ENCODE measurements at places on chromosomes 5 and 9.

GRCh38 chr9:91338681-91339080 is 23.0 kb downstream of the AUH start:
- DNase-seq: no peak

GRCh38 chr5:141657937-141658545 is 6.8 kb upstream of the FCHSD1 start:
- no peak for DNase-seq

DNA sequence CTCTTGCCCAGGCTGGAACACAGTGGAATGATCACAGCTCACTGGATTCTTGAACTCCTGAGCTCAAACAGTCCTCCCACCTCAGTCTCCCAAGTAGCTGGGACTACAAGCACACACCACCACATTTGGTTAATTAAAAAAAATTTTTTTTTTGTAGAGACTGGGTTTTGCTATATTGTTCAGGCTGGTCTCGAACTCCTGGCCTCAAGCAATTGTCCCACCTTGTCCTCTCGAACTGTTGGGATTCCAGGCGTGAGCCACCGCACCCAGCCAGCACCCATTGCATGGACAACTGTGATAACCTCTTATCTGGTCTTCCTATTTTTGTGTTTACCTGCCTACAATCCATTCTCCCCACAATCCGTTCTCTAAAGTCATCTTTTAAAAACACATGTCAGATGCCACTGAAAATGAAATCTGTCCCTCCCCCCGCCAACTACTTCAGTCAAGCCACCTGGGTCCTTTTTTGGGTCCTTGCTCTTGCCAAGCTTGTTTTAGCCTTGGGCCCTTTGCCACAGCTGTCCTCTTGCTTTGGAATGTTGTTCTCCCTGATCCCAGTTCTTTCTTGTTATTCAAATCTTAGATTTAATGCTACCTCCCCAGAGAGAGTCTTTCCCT is 250.5 kb downstream of the PIK3R1 start:
- DNase-seq: no peak

- DNase-seq: no peak
These were observed 519.3 kb downstream of the ISL1 start for GRCh38 chr5:51902512-51902911.

DNA sequence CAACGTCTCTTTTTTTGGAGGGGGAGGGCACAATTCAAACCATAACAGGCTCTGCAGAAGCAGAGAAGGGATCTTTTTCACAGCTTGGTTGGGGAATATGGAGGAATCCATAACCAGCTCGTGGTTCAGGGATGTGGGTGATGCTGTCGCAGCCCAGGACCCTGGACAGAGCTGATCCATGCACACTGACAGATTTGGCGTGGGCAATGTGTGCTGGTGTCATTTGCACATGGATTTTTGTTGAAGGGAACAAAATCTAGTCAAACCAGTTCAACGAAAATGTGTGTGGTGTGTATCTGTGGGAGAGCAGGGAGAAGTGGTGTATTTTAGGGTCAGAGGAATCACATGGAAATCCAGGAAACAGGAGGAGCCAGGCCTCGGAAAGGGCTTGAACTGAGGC is 4.2 kb downstream of the DOCK2 start:
- DNase-seq: no peak

GRCh38 chr5:179431221-179431824 is 86.1 kb upstream of the ADAMTS2 start:
- DNase-seq: no peak

- DNase-seq: no peak
These were observed 442 bp downstream of the ZNF510 start for GRCh38 chr9:96777426-96777864.

- no peak for DNase-seq
These were observed 241.2 kb downstream of the PIK3R1 start for GRCh38 chr5:68456756-68457217.

DNA sequence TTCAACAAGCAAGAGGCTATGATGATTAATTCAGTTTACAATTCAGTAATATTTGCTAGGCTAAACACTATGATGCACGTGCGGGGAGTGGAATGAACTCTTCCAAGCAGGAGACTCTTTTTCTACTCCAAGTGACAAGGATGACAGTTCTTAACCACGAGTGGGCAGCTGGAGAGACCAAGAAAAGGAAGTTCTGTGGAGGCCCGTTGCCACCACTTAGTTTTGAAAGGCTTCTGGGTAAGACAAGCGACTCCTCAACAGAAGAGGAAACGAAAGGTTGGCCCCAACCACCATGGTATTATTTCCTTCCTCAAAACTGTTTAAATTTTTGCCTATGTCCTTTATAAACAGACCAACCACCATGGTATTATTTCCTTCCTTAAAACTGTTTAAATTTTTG is 2.8 kb downstream of the DCAF12 start:
- DNase-seq: no peak

DNA sequence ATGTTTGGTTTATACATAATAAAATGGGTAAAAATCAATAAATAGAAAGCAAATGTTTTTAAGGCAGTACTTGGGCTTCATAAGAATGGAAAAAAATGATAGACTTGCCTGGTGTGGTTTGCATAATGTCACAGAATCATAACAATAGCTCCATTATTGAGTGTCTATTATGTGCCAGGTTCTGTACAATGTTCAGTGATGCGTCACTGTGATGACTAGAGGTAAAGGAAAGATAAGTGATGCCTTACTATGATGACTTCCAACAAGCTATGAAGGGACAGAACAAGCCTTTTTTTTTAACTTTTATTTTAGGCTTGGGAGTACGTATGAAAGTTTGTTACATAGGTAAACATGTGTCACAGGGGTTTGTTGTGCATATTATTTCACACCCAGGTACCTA is 128.8 kb downstream of the TMC1 start:
- DNase-seq: no peak

GRCh38 chr5:67901814-67902496 is 313.6 kb upstream of the PIK3R1 start:
- DNase-seq: no peak

DNA sequence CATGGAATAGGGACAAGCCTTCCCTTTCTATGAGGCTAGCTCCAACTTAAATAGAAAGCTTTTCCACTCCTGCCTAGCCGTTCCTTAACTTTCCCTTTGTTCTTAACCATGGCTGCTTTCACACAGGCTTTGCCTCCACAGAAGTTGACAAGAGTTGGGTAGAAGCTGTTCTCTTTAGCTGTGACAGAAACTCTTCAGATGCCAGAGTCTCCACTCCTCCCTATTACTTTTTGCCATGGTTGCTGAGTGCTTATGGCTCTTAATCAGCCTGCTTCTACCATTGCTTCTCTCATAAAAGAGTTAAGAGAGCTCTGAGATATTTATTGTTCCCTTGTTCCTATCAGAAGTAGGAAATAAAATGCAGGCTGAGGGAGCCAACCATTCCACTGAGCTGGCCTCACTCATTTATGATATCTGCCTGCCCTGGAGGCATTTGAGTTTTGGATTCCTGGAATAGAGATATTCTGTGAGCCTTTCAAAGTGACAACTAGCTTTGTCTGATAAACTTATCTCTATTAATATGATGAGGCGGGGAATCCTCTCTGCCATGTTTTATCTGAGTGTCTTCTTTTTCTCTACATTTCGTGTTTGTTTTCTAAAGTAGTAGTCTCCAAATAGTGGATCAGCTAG is 162.6 kb downstream of the DMAC1 start:
- no peak for DNase-seq

DNA sequence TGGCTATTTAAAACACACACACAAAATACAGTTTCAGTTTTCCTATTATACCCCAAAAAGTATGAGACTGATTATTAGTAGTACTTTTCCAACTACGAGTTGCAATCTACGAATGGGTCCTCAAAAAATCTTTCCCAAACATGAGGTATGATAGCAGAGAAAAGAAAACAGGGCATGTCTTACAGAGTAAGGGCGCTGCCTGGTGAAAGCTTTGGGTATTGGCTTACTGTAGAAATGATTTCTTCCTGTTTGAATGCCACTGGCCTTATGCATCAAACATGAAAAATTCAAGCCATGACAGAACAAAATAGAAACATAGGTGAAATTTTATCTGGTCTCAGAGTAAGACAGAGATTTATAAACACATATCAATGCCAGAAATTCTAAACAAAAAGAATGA is 448.0 kb downstream of the SPOCK1 start:
- no peak for DNase-seq

DNA sequence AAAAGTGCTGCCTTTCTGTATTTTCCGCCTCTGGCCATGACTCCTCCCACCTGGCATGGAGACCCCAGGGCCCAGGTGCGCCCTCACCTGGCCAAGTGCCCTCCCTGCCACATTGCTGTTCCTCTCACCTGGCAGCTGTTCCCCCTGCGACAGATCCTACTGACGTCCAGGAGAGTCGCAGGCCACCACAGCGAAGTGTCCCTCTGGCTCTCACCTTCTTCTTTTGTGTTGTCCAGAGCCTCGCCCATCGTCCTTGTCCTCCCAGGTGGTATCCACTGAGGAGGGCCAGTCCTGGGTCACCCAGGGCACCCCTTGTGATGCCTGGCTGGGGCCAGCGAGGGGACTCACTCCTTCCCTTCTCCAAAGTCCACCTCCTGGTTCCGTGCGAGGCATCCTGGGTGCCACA is 2.6 kb downstream of the NKD2 start:
- no peak for DNase-seq

DNA sequence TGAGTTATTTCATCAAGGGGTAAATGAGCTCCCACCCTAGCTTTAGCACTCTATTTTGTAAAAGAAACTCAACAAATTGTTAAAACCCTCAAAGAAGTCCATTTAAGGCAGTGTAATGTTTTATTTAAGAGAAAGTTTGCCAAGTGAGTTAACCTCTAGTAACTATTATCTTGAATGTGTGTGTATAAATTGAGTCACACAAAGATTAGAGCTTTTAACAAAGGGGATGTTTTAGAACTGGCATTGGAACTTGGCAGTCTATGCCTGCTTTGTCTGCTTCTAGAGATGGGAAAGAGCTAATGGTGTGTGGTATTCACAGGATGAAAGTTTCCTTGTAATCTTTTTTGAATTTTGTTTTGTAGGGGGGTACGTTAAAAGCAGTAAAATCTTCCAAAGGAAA is 33.2 kb downstream of the KDM3B start:
- no peak for DNase-seq

DNA sequence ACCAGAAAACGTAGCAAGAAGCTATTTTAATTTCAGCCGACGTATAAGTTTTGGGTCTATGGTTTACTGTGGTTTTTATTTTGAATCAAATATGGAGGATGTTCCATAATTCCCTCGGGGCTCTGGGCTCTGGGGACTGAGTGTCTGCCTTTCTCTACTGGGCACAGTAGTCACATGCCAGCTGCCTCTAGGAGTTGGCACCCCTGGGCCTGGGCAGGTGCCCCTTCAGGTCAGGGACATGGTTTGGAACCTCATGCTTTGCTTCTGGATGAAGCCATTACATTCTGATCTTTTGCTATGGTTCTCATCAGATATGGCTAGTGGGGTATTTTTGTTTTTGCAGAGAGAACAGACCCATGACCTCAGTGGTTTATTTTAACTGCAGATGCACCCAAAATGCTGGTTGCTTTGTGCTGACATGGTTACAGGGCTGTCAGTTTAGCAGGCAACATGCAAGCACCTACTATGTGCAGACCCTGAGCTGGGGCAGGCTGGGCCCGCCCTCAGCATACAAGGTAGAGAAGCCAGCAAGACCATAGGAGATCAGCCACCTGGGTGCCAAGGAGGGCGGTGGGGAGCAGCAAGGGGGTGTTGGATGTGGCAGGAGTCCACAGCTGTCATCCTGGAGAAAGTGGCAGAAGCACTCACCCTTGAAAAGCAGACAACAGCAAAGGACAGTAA is 54.5 kb upstream of the PSD2 start:
- DNase-seq: no peak

GRCh38 chr9:95368377-95369160 is 51.1 kb upstream of the FANCC start:
- no peak for DNase-seq

DNA sequence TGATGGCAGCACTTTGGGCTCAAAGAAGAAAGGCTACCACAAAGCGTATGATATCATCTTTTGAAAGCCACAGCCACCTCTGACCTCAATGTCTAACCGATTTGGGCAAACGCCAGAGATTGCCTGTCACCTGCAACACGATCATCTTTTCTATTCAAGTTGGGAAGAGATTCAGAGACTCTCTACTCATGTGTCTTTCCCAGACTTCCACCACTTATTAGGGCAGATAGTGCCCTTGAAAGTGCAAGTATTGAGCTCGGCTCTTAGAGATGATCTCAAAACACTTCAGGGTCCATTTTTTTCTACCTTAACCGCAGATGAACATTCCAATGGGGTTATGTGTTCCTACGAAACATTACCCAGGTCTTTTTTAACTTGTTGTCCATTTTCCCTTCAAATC is 213.7 kb downstream of the DRD1 start:
- no peak for DNase-seq

- DNase-seq: no peak
These were observed 369.2 kb downstream of the SEMA5A start for GRCh38 chr5:9176641-9177040.

GRCh38 chr5:140239939-140240700 is 62.8 kb downstream of the PFDN1 start:
- DNase-seq: no peak

DNA sequence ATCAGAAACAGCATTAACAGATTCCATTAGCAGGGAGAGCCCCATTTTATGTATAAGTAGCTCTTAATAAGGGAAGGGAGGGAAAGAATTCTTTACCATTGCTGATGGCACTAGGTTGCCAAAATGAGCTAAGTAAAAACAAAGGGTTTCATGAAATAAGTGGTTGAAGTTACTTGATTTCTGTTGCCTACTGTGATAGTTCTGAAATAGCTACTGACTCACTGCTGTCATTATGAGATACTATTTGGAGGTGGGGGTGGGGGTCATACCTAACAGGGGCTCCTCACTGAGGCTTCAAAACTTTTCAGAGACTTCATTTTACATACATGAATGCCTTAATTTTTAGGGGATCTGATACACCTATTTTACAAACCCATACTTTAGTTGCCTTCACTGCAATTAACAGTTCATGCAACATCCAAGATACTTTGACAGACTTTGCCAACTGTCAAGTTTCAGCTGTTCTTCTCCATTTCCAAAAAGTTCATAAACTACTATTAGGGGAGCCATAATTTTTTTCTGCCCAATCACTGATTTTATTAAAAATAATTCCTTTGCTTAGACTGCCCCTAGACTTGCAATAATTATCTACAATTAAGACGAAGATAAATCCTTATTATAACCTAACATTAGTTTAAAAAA is 4.6 kb downstream of the HOMER1 start:
- DNase-seq: no peak

DNA sequence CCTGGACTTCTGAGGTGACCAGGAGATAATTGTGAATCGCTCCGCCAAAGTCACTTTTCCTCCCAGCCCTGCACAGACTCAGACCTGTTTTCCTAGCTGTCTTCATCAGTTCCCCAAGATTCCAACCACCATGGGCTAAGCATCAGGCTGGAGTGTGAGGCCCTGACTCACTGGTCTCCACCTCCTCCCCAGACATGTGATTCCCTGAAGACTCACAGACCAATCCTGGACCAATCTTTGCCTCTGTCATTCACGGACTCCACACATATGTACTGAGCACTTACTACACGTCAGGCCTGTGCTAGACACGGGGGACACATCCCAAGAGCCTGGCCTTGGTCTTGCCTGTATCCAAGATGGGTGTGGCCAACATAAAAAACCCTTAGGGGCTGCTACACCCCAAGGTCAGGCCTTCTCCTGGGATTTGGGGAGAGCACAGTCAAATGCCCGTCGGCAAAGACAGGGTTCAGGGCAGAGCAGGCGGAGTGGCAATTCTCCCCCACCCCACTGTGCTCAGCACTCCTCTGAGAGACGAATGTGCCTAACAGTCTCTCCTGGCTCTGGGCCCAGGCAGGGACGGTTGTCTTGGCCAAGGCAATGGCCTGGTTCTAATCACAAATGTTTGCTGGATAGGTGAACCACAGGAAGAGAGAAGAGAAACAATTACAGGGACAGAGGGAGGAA is 11.9 kb downstream of the EEIG1 start:
- no peak for DNase-seq

Data from esophagus squamous epithelium (tissue), 5 donors.